ENCODE measurements at places on chromosomes 4 and X.

DNA sequence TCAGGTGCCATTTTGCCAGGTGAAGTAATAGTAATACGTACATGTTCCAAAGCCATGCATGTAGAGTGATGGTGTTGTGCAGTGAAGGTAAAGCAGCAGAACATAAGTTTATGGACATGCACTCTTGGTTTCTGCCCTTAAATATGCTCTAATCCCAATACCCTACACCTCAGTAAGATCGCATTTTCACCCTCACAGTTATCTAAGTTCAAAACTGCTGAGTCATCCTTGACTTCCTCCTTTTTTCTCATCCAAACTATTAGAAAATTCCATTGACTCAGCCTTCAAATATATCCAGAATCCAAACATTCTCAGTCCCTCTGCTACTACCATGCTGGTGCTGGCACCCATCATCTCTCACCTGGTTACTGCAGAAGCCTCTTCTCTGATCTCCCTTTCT is 652.9 kb upstream of the IGFBP7 start:
- DNase-seq: no peak

- no peak for DNase-seq
Measured at GRCh38 chr4:138007572-138007971, 234.6 kb downstream of the SLC7A11 start.

GRCh38 chr4:125315576-125316400 is 1.0 kb downstream of the FAT4 start:
- no peak for DNase-seq

DNA sequence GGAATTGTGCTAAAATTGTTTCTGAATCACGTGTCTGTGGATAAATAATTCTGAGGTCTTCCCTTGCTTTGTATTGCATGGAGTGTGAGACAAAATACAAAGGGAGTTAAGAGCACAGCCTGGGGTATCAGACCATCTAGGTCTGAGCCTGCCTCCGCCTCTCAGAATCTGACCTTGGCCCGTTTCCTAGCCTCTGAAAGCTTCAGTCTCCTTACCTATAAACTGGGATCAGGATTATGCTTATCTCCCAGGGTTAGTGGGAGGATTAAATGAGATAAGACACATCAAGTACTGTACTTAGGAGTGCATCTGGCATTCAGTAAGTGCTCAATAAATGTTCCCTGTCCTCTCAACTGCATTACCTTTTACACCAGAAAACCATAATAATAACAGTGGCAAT is 140.6 kb upstream of the TENM3 start:
- no peak for DNase-seq

DNA sequence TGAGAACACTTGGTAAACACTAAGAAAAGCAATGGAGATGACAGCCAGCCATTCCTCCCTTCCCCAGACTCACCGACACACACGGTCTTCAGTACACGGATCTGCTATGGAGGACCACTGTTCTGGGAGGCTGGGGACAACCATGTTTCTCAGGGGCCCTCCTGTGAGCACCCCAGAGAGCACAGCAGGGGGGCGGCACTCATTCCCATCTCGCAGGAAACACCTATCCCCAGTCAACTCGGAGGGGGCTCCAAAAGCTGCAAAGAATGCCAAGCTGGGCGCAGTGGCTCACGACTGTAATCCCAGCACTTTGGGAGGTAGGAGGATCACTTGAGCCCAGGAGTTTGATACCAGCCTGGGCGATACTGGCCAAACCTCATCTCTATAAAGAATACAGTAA is 172.1 kb downstream of the AFAP1 start:
- no peak for DNase-seq

DNA sequence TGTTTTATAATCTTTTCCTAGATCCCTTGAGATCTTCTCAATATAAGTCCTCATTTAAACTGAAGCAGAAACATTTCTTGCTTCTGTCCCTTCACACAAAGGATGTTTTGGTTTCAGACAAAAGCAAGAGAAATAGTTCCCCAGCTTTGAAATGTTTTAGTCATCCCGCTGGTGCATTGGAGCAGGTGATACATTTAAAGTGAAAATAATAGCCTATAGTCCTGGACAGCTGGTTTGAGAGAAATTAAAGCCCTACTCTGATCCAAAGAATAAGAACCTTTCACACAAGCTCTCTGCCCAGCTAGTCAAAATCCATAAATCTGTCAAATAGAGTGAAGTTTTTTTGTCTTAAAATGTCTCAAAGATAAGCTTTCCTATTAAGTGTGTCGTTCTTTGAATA is 79.4 kb downstream of the LUZP4 start:
- no peak for DNase-seq

GRCh38 chrX:154403858-154404257 is 5.2 kb downstream of the DNASE1L1 start:
- DNase-seq: no peak

- no peak for DNase-seq
Measured at GRCh38 chrX:74133156-74133796, 170.7 kb upstream of the ZCCHC13 start.

GRCh38 chr4:117157360-117157759 is 72.0 kb upstream of the TRAM1L1 start:
- no peak for DNase-seq

- DNase-seq: no peak
Measured at GRCh38 chr4:133129237-133129636, 19.9 kb upstream of the PCDH10 start.

GRCh38 chr4:136939781-136940180 is 592.5 kb downstream of the PCDH18 start:
- no peak for DNase-seq

DNA sequence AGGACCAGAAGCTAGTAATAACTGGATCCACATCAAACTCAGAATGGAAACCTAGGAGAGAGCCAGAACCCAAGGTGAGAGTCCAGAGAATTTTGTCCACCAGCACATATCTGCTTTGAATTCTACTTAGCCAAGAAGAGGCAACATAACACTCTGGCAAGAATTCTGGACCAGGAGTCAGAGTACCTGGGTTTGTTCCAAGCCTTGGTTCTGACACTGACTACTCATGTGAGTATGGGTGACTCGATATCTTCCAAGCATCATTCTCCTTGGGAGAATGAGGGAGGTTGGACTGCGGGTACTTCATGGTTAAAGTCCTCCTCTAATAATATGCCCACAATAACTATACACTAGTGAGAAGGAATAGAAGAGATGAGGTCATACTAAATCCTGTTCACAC is 144.0 kb upstream of the JADE1 start:
- DNase-seq: no peak

DNA sequence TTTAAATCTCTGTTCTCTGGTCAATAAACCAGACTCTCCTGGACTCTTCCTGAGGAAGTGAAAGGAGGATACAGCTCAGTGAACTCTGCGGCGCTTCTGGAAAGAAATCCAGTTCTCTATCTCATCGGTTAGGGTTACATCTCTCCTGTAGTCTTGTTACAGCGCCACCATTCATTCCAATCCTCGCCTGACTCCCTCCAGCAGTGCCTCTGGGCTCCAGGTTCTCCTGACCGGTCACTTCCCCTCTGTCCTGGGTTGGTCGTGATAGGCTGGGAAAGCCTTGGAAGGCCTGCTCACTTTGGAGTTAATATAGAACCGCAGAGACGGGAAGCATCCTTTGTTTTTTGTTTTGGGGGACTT is 97.0 kb upstream of the STOX2 start:
- DNase-seq: no peak

- no peak for DNase-seq
Measured at GRCh38 chr4:19883841-19884240, 367.9 kb upstream of the SLIT2 start.

GRCh38 chr4:58074382-58074781 is 964.2 kb upstream of the IGFBP7 start:
- DNase-seq: no peak

- DNase-seq: no peak
Measured at GRCh38 chr4:138475116-138475515, 233.0 kb upstream of the SLC7A11 start.

DNA sequence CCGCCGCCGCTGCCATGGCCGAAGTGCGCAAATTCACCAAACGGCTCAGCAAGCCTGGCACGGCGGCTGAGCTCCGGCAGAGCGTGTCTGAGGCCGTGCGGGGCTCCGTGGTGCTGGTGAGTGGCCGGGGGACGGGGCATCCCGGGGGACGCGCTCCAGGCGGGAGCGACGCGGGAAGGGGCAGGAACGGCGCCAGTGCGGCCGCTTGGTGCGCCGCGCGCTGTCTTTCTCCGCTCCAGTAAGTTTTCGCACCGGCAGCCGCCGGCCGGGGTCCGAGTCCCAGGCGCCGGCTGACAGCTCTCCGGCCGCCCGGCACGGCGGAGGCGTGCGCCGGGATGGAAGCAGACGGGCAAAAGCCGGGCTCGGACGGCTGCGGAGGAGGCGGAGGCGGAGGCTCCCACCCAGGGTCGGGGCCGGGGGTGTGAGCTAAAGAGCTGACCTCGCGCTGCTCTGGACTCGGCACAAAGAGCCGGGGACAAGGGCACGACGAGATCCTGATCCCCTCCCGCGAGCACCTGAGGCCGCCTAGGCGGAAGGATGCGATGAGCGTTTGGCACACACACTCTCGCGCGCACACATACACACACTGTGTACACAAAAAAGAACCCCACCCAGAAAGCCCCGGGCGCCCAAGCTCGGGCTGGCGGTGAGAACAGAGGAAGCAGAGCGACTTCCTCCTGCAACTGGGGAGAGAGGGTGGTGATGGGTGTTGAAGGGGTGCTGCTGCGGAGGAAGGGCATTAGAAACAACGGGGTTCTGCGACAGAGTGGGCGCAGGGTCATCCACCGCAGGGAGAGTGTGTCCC is 545 bp downstream of the DOCK11 start:
- DNase-seq: no peak

- DNase-seq: no peak
Measured at GRCh38 chrX:78092296-78092695, 11.8 kb upstream of the PGK1 start.

- no peak for DNase-seq
Measured at GRCh38 chrX:53440621-53441517, 6.7 kb upstream of the HSD17B10 start.

- DNase-seq: no peak
Measured at GRCh38 chr4:185261946-185262345, 52.5 kb downstream of the SNX25 start.

DNA sequence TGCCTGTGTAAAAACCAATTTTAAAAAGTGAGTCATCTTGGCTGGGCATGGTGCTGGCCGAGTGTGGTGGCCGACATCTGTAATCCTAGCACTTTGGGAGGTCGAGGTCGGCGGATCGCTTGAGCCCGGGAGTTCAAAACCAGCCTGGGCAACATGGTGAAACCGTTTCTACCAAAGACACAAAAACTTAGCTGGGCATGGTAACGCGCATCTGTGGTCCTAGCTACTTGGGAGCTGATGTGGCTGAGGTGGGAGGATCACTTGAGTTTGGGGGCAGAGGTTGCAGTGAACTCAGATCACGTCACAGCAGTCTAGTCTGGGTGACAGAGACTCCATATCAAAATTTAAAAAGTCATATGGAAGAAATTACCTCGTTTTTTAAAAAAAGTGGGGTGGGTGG is 7.6 kb downstream of the RLIM start:
- no peak for DNase-seq

DNA sequence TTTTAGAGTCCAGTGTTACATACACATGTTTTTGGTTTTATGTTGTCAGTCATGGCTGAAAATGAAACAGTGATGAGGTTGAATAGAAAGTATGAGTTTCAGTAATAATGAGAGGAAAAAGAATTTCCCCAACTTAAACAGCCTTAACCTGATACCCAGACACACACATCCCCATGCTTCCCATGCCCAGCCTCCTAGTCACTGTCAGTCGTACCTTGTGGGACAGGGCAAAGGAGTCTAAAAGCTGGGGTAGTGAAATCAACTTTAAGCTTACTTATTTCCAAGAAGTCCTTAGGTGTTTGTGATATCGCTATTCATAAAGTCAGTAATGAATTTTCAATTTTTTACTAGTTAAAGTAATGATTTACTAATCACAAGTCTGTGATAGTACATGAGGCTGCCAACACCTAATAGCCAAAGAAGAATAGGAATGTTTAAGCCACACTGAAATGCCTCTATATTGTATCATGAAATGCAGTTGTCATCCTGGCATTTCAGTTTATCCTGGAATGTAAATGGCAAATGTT is 24.3 kb upstream of the GPR34 start:
- DNase-seq: no peak

- no peak for DNase-seq
Measured at GRCh38 chr4:58042176-58042575, 932.0 kb upstream of the IGFBP7 start.

DNA sequence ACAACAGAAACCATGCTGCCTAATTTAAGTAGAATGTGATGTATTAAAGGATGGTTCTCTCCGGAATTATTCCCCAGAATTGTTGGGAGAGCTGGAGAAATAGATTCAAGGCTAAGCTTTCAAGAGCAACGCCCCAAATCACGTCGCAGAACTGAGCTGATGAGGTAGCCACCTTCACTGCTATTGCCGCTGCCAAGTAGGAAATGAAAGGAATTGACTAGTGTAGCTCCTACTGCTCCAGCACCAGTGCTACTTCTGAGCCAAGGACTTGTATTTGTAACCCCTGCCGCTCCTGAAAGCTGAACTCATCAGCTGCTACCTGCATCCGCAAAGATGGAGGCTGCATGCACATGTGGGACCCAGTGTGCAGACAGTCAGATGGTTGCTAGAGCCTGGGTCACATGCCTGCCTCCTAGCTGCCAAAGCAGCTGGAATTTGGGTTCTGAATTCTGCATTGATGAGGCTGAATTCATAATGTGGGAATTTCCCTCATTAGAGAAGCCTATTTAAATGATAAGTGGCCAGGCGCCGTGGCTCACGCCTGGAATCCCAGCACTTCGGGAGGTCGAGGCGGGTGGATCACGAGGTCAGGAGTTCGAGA is 173.9 kb downstream of the PDGFRA start:
- DNase-seq: no peak

DNA sequence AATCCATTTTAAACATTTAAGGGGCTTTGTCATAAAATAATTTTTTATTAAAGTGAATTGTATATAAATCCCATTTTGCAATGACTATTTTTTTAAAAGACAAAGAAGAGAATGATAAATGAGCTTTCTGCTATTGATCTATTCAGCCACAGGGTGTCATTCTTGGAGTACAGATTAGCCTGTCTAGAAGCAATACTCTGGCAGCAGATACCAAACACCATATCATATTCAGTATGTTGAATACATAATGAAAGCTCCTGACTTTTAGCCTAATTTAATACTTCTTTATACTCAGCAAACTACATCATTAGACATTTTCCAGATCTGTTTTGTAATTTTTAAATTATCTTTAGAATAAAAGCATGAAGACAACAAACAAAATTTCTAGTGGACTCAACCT is 496.3 kb downstream of the PDGFC start:
- DNase-seq: no peak

DNA sequence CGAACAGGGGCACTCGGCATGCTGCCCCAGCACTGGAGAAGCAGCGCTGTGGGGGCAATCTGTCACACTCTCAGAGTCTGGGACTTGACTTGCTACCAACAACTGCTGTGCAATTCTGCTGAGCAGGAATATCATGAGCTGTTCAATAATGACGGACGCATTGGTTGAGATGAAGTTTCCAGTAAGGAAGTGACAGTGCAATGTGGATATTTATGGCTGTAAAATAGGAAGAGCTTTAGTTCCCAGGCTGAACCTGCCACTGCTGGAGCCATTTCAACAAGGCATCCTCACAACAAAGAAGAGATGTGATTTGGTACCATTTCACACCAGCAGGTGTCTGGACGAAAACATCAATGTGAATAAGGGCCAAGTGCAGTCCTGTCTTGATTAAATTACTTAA is 24.2 kb downstream of the CHST7 start:
- DNase-seq: no peak

Measured in cortex of kidney (tissue), 1 donor.